ENCODE measurements at places on chromosomes 1 and 21.

DNA sequence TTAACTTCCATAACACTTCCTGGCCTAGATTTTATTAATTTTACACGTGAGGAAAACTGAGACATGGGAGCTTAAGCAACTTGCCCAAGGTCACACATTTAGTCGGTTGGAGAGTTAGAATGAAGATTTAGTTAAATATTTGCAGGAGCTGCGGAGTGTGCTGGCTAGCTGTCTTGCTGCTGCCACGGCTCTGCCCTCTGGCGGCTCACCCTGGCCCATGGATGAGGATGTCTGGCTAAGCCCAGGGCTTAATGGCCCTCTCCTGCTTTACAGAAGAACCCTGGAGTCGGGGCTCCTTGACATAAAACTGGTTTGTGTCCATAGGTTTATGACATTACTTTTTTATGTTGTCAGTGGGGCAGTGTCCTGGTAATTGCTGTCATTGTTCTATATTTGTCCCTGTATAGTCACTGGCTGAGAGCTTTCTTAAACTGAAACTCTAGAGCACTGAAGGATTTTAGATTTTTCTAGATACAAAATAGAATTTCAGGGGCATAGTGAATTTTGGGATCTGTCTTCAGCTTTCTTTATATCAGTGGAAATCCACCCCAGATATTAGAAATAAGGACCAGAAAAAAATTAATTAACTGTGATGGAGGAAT lies 88.9 kb upstream of the WLS start:
- DNase-seq, result no peak

DNA sequence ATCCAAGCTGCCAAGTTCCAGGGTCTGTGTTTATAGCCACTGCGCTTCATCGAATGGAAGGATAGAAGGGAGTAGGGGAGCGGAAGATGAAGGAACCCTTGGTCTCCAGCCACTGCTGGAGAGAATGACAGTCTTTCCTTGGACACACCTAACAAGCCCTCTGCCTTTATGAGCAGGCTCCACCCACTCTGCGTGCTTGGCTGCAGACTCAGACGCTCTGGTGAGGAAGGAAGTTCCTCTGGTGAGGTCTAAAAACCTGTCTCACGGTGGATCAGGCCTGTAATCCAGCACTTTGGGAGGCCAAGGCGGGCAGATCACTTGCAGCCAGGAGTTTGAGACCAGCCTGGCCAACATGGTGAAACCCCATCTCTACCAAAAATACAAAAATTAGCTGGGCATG lies 55.4 kb downstream of the MATN1 start:
- DNase-seq, result no peak

DNA sequence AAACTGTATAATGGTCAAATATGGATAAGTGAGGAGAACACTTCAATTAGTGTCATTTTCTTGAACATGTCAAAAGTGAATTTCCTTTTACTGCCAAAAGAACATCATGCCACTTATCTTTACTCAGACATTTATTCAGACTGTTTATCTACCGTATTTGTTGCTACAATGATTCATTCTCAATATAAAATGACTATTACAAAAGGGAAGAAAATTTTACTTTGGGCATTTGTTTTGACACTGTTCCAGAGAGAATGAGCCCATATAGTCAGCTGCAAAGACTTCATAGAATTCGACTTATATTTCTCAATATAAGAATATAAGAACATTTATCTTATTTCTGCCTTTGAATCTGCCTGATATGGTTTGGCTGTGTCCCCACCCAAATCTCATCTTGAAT lies 1699.1 kb downstream of the BRINP3 start:
- DNase-seq, result no peak

DNA sequence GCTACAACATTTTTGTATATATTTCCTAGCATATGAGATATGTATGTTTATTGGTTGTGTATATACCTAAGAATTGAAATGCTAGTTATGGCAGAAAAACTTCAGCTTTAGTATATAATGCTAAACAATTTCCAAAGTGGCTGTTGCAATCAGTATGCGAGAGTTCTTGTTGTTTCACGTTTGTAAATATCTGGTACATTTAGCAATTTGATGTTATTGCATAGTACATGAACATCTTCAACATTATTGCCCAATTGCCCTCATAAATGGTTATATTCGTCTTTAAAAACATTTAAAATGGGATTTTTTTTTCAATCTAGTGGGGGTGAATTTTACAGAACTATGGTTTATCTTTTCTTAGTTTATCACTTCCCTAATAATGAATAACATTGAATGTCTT lies 86.2 kb upstream of the HP1BP3 start:
- DNase-seq, result no peak

GRCh38 chr1:20404466-20404865 lies 81.5 kb downstream of the CAMK2N1 start:
- no peak for DNase-seq

DNA sequence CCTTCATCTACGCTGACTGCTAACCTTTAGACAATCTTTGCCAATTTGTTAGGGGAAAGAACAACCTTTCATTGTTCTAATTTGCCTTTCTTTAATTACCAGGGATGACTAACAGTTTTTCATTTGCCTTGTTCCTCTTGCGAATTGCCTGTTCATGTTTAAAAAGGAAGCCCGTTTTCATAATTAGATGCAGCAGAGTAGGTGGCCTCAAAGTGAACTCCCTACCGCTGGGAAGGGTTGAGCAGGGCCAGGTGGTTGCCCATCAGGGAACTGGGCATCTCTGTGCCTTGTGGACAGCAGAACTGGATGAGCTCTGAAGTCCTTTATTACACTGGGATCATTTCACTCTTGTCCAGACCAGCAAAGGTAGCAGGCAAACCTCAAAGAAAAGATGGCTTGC lies 59.0 kb downstream of the HIVEP3 start:
- no peak for DNase-seq

- no peak for DNase-seq
These were observed 38.7 kb upstream of the LRRC8C start for GRCh38 chr1:89594096-89594740.
